ENCODE measurements at places on chromosomes 2 and 18.

DNA sequence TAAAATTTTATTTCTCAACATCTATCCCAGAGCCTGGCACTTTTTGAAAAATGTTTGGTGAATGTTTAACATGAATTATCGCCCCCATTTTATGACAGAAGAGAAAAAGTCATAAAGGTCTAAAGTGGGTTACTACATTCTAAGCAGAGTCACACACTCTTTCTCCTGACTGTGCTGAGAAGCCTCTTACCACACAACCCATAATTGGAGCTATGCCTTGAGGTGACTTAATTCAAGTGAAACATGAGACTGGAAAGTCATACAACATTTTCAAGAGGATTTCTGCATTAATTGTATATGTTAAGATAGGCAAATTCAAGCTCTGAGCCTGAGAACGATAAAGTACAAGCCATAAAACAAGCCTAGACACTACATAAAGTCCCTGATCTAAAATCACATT lies 3.1 kb upstream of the DSEL start:
- no peak for DNase-seq

DNA sequence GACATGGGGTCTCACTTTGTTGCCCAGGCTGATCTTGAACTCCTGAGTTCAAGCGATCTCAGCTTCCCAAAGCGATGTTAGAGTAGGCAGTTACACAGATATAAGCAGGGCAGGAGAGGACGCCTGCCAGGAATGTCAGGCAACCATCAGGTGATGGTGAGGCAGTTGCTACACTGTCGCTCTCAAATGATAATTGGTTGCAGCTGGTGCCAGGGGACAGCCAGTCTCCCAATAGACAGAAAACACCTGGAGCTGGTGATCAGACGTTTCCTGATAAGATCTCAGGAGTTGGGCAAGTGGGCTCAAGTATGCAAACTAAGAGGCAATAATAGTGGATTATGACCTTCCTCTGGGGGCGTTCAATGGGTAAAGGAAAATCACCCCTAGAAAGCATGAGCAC lies 163.1 kb upstream of the RGPD4 start:
- no peak for DNase-seq

- no peak for DNase-seq
Measured at GRCh38 chr2:108946442-108946841, 42.6 kb downstream of the EDAR start.

DNA sequence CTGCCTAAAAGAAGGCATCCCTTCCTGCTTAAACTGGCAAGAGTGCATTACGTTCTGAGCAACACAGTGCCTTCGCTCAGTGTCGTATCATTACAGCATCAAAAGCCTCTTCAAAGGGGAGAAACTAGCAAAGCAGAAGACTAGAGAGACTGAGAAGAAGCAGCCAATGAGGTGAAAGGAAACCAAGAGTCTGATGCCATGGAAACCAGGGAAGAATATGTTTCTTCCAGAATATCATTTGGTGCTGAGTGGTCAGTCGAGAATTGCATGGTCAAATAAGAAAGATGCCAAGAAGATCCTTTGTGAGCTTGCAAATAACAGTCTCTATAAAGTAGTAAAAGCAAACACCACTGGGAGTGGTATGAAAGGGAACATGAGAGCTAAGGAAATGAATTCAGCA lies 312.1 kb upstream of the CHST9 start:
- no peak for DNase-seq

- peak; percentile 81 for DNase-seq
Measured at GRCh38 chr18:23964282-23965238, 50.0 kb upstream of the TTC39C start.

- no peak for DNase-seq
Measured at GRCh38 chr18:6732952-6733351, 3.4 kb downstream of the ARHGAP28 start.

- no peak for DNase-seq
Measured at GRCh38 chr18:78740876-78741275, 238.7 kb upstream of the SALL3 start.

DNA sequence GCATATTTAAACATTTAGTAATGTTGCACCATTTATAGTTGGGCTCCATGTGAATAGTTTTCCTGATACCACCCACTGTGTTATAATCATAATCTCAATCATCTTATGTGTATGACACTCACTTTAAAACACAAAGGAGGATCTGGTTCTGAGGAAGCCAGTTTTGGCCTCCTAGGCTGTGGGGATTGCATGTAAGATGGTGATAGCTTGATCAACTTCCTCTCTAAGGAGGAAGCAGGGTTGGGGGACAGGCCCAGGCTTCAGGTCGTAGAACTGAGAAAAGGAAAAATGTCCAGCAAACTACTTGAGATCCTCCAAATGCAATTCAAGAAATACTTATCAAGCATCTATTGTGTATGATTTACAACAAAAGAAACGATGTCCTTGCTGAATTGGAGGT lies 4.9 kb upstream of the PPM1B start:
- DNase-seq: no peak

DNA sequence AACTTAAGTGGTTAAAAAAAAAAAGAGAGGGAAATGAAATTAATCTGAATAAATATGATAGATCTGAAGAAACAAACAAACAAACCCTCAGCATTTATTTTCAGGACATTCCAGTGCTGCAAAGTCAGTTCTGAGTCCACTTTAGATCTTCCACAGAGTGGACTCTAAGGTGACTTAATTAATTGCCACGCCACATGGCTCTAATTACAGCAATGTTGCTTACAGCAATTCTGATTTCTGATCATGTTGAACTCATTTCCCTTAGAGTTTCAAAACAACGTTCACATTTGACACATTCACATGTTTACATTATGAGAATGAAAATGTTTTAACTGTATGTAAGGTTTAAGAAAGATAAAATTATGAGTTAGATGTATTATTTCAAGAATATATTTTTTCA lies 38.6 kb upstream of the RASGRP3 start:
- DNase-seq: no peak
